ENCODE measurements at places on chromosomes 2 and 18.
A peak's percentile ranks its signal among the peaks of the same experiment; 100 is the strongest.

DNA sequence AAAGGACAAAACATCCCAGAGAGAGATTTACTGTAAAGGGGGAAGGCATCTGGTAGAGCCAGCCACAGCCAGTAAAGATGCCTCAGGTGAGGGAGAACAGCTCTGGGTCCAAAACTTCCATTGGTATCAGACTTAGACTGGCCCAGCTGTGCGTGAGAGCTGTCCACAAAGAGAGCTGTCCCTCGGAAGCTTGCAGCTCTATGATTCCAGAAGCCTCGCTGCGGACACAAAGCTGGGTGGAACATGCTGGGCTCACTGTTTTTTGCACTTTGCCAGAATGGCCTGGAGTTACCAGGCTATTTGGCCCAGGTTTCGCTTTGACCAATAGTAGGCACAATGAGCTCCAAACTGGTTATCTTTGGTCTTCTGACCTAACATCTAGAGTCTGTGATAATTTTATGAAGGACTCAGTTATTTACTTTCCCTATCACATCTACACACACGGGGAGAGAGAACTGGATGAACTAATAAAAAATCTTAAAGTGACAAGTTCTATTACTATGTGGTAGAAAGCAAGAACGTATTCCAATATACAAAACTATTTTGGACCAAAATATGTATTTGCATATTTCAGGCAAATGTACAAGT is 101.9 kb downstream of the DNER start:
- DNase-seq = no peak

- DNase-seq = no peak
Observed at GRCh38 chr2:102238039-102238756, 51.4 kb downstream of the IL1RL2 start.

- no peak for DNase-seq
Observed at GRCh38 chr2:45852450-45853150, 201.1 kb downstream of the PRKCE start.

DNA sequence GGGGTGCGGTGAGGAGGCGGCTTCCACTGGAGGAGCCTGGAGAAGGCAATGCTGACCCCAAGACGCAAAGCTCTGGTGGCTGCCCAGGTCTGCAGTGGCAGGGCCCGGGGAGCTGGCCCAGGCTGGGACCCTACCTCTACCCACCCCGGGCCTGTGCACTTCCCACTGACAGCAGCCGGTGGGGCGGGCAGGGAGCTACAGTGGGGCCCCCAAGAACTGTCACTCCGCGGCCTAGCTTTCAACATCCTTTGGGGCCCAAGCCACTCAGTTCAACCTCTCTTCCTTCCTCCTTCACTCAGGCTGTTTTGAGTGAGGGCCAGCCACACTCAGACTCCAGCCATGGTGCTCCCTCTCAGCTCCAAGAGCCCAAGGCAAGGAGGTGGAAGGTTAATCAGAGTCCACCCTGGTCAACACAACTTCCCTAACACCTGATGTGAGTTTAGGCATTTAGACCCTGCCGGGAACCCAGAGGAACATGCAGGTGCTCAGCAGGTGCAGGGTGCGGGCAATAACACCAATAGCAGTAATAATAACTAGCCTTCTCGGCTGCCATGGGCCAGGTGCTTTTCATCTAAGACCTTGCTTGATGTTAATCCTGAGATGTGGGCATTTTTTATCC is 93.6 kb downstream of the ZFP36L2 start:
- no peak for DNase-seq

DNA sequence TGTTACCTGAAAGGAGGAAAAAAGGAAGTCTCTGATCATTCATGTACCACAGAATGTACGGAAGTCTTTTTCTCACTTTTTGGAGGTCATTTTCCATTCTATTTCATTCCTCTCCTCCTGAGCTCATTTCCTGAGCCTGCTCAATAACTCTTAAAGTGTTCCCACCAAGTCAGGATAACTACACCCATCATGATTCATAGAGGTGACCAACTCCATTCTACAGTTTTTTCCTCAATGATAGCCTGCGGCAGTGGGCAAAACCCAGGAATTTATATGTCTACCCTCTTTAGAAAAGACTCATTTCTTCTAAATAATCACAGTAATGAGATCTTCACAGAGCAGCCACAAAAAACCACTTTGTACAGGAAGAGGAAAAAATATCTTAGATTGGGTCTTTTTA is 372.5 kb downstream of the RBM43 start:
- DNase-seq = no peak

- peak; percentile 15 for DNase-seq
Observed at GRCh38 chr2:3575534-3576262, 638 bp downstream of the RPS7 start.

GRCh38 chr18:48868468-48869466 is 82.0 kb downstream of the SMAD7 start:
- DNase-seq = no peak

DNA sequence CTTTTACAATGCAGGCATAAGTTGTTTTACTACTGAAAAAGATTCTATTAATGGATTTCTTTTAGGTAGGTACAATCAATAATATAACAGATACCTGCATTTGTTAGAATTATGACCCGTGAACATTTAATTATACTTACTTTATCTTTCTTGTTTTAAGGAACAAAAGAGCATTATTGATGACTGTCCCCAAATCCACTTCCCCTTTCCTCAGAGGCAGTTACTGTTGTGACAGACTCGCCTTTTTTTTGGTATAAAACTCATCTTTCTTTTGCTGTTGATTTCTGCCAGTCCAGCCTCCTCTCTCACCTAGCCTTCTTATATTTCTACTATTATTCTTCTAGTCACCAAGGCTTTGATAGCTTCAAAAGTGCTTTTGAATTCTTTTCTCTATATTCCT is 12.1 kb downstream of the ACTR3 start:
- no peak for DNase-seq

DNA sequence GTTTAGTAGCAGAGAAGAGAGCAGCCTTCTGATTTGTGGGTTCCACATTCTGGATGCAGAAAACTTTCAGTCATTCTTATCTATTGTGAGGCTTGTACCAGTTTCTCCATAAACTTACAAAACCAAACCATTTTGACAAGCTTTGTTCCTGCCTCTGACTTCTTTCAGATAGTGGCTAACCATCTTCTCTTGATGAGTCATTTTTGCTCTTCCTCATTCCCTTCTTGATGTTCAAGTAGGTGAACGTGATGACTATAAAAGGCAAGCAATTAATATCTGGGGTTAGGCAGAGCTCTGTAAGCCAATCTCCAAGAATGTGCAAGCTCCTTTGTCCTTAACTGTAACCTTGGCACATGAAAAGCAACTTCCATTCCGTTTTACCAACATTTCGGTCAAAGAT is 2083.1 kb upstream of the PIK3C3 start:
- no peak for DNase-seq

Measured in T-helper 1 cell (primary cell).